ENCODE measurements at places on chromosomes 2 and 18. TPM values are rescaled to one million over a fixed set of nuclear protein-coding genes. Genes with fewer than 3 reads are reported as not detected.

DNA sequence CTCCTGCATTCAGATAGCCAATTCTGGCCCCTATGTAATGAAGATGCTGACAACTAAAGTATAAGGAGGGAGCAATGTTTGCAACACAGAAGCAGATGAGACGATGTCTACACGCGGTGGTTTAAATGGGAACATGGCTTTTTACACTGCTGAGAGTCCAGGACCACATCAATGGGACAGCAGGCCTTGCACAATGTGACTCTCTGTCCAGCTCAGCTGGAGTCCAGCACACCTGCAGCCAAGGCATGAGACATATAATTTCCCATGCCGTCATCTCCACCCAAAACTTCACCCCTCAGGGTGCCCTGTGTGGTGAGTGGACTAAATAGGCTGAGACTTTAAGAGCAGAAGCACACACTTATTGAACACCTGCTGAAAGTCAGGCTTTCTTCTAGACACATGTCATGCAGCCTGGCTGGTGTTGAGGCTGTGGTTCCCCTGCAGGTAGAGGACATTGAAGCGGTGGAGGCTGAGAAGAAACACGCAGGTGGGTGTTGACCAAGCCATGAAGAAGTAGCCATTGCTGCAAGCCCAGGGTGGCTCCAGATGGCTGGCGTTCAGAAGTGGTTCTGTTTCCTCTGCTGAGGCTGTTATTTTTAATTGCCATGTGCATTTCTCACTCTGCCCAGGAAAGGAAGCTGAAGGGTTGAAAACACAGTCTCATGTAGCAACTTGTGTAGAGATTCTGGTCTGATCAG, 345.6 kb downstream of the MYCN start:
- no peaks in the 10 kb centered on the region for H3K4me1 ChIP-seq
- H3K4me3 ChIP-seq = no peak overlapping the region
- no peaks in the 10 kb centered on the region for H3K36me3 ChIP-seq
- H3K27me3 ChIP-seq = peaks cover 2% of the 10 kb centered on the region

DNA sequence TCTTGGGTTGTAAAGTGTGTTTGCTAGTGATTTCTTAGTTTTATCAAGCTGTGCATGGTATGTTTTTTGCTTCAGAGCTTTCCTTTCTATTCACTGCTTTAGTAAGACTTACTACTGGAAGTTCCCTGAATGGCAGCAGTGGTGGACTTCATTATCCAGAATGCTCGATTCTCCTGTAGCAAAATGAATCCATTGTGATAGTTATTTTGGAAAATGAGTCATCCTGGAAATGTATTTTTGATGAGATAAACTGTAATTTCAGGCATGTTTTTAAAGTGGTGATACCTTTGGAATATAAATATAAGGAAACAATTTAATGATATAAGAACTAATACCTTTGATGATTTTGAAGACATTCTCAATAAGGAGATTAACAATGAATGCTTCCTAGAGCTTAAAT, 387.1 kb downstream of the PTPRM start:
- H3K4me3 ChIP-seq = no peak overlapping the region
- peaks cover 73% of the 10 kb centered on the region for H3K4me1 ChIP-seq
- DNase-seq = no peak
- H3K27me3 ChIP-seq = no peaks in the 10 kb centered on the region
- H3K36me3 ChIP-seq = peaks cover 3% of the 10 kb centered on the region

DNA sequence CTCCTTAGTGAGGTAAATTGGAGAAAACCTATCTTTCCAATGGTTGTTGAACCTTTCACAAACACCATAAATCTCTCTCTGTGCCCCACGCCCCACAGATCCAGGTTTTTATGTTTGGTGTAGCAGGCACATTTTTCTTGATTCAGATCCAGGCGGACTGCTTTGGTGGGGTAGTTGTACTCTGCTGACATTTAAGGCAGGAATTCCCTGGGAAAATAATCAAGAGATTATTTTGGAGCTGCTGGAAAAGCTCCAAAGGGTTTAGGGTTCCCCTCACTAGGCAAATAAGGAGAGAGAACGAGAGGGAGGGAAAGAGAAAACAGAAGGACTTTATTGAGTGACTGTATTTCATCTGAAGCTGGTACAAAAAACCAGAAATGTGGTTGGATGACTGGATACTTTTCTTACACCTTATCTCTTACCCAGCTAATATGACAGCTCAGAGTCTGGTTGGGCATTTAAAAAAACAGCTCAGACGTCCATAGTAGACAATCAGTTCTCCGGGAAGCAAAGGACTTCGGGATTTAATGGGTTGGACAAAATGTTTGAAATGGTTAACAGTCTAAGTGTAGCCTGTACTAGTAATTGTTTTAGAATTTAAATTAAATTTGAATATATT, 3.6 kb upstream of the AQP4 start:
- DNase-seq = no peak
- H3K4me1 ChIP-seq = no peaks in the 10 kb centered on the region
- H3K27ac ChIP-seq = no peak overlapping the region
- no peak overlapping the region for H3K4me3 ChIP-seq

GRCh38 chr2:10413503-10413902, 34.6 kb downstream of the ODC1 start:
- no peaks in the 10 kb centered on the region for H3K27me3 ChIP-seq
- H3K4me1 ChIP-seq = peaks cover 22% of the 10 kb centered on the region
- no peak for DNase-seq

DNA sequence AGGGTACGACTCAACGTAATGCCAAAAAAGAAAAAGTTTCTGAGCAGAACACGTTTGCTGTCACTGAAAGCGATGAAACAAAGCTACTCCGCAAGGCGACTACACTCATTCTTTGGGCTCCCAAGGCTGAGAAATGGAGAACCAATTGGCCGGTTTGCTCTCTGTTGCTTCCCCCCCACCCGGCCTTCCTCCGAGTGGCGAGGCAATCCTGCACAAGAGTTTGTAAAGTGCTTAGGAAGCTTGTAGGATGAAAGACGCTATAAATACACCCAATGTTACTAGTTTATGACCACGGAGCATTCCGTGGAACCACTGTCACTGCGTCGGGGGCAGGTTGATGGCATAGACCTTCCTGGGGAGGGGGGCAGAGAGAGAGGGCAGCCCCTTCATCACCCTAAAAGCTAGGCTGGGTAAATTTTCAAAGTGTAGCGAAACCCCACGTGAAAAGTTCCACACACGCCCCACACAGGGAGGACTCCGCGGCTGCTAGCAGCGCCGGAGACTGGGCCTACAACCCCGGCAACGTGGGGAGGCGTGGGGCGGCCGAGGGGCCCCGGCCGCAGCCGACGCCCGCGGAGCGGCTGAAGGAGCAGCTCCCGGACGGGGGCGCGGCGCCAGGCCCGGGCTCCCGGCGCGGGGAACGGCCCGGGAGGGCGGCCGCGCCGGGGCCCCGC, 915 bp downstream of the CUL3 start:
- peak; percentile 41 for DNase-seq
- peaks cover 41% of the 10 kb centered on the region for H3K4me1 ChIP-seq
- peak overlapping the region; percentile 97 for H3K27ac ChIP-seq
- peaks cover 3% of the 10 kb centered on the region for H3K27me3 ChIP-seq
- peak overlapping the region; percentile 99 for H3K4me3 ChIP-seq
- peaks cover 27% of the 10 kb centered on the region for H3K36me3 ChIP-seq

- H3K4me3 ChIP-seq = no peak overlapping the region
- no peak overlapping the region for H3K27ac ChIP-seq
- no peak for DNase-seq
Observed at GRCh38 chr18:34933909-34934661, 107.1 kb upstream of the MAPRE2 start.

- DNase-seq = no peak
- H3K4me1 ChIP-seq = peaks cover 41% of the 10 kb centered on the region
- H3K27me3 ChIP-seq = peaks cover 4% of the 10 kb centered on the region
- no peak overlapping the region for H3K4me3 ChIP-seq
- peak overlapping the region; percentile 64 for H3K27ac ChIP-seq
Observed at GRCh38 chr2:190974629-190975361, 39.2 kb downstream of the STAT1 start.

DNA sequence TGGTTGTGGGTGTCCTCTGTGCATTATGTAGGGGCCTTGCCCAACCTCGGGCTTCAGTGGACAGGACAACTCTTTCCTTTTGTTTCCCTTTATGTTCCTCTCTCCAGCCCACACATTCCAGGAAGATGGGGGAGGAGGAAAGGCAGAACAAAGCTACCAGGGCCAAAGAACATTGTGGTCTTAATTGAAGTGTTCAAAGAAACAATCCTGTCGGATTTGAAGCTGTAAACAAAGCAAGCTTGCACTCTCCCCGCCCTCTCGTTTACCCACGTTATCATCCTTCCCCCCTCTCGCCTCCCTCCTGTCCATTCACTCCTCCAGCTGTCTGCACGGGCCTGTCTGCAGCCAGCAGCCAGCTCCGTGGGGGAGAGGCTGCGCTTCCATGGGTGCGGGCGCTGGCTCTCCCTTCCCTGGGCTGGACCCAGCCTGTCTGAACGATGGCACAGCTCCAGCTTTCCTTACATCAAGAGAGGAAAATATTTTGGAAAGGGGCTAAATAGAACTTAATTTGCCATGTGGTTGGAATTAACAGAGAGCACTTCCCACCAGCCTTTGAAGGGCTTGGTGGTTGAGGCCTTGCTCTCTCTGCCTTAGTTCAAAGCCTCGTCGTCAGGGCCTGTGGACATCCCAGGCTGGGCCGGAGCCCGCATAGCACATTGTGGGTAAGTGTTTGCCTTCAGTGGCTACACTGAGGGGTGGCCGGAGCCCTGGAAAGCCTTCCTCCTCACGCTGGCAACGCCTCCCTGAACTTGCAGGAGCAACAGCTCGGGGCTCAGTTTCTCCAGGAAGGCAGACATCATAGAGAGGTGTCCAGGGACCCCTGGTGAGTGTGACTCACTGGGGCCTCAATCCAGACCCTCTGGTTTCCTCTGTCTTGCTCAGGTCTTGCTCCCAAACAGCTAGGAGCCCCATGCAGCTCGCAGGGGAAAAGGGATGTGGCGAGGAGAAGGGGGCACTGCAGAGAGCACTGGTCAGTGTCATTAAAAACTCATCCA, 60.6 kb upstream of the HS6ST1 start:
- H3K27ac ChIP-seq = peak overlapping the region; percentile 36
- peaks cover 36% of the 10 kb centered on the region for H3K4me1 ChIP-seq
- peaks cover 7% of the 10 kb centered on the region for H3K27me3 ChIP-seq

- no peak overlapping the region for H3K4me3 ChIP-seq
- no peak overlapping the region for H3K27ac ChIP-seq
- H3K36me3 ChIP-seq = peaks cover 20% of the 10 kb centered on the region
- peaks cover 4% of the 10 kb centered on the region for H3K27me3 ChIP-seq
- no peak for DNase-seq
Observed at GRCh38 chr2:46977899-46978298, 62.3 kb upstream of the MCFD2 start.

DNA sequence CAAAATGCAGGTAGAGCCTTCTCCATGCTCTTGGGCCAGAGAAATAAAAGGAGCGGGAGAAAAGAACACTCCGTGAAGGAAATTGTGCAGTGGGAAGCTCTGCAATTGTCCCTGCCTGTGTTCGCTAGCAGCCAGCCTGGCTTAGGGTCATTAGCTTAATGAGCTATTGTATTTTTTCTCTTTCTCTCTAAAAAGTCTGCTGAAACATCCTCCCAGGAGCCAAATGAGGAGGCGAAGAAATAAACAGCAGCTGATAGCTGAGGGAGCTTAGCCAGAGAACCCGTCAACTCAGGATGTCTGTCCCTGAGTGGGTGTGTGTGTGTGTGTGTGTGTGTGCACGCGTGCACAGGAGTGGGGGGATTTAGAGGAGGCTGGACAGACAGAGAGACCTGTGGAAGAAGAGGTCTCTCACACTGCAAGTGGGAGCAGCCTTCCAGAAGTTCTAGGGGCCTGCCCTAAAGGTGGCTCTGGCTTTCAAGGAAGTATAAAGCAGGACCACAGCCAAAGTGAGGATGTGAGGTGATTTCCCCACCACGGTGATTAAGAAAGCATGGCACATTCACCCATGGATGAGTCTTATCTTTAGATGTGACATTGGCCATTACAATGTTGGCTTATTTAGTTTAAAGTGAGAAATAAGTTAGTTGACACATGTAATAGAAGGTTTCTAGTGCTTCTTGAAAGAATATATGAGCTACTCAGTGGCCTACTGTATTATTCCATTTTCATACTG, 690.4 kb downstream of the RNF144A start:
- no peaks in the 10 kb centered on the region for H3K36me3 ChIP-seq
- peaks cover 11% of the 10 kb centered on the region for H3K27me3 ChIP-seq
- no peak for DNase-seq

DNA sequence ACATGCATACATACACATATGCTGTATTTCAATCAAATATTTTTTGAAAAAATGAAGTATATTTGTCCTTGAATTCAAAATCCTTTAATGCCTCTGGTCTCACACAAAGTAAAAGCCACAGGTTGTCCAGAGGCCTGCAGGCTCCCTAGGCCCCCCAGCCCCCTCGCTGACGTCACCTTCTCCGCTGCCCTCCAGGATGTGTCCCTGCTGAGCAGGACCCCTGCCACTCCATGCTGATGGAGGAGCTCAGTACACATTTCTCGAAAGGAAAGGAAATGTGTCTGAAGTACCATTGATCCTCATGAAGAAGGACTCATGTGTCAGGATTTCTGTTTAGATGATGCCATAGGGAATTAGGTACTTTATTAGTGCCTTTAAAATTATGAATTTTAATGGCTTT, 212.1 kb downstream of the LDLRAD4 start:
- no peak overlapping the region for H3K27ac ChIP-seq
- DNase-seq = no peak
- peaks cover 7% of the 10 kb centered on the region for H3K27me3 ChIP-seq
- H3K4me3 ChIP-seq = no peak overlapping the region
- no peaks in the 10 kb centered on the region for H3K36me3 ChIP-seq

- no peak overlapping the region for H3K27ac ChIP-seq
- H3K4me1 ChIP-seq = no peaks in the 10 kb centered on the region
- no peak for DNase-seq
- H3K4me3 ChIP-seq = no peak overlapping the region
- H3K27me3 ChIP-seq = peaks cover 11% of the 10 kb centered on the region
- H3K36me3 ChIP-seq = no peaks in the 10 kb centered on the region
Observed at GRCh38 chr2:25215232-25215631, 46.9 kb upstream of the POMC start.

DNA sequence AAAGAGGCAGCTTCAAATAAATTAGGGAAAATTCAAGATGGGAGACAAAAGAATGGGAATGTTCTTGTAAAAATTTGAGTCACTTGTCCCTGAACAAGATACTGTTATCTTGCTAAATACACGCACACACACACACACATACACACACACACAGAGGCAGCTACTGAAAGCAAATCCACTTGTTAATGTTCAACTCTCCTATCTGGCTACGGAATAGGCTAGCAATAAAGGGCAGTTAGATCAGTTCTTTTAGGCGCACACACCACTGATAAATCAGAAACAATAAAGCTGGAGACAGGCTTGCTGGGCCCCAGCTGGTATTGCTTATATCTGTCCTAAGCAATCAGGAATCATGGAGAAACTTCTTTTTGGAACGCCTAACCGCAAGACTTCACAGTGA, 461.6 kb downstream of the BCL11A start:
- peaks cover 1% of the 10 kb centered on the region for H3K27me3 ChIP-seq
- H3K4me1 ChIP-seq = no peaks in the 10 kb centered on the region
- no peaks in the 10 kb centered on the region for H3K36me3 ChIP-seq
- no peak overlapping the region for H3K27ac ChIP-seq

- H3K27ac ChIP-seq = peak overlapping the region; percentile 94
- peaks cover 51% of the 10 kb centered on the region for H3K4me1 ChIP-seq
- H3K36me3 ChIP-seq = peaks cover 59% of the 10 kb centered on the region
- DNase-seq = peak; percentile 68
- peaks cover 23% of the 10 kb centered on the region for H3K27me3 ChIP-seq
Observed at GRCh38 chr2:47174733-47175361, 19.7 kb upstream of the STPG4 start.

The COLEC12 gene
- total RNA-seq = not detected

The TUBA3E gene
- total RNA-seq = not detected

The ARHGEF33 gene
- 0.72 TPM for total RNA-seq

The IL1RL1 gene
- not detected for total RNA-seq

The CD8B gene
- total RNA-seq = not detected

The AMER3 gene
- not detected for total RNA-seq

The TUBA4A gene
- 39.6 TPM for total RNA-seq

The REG3G gene
- total RNA-seq = not detected

Data from HFFc6 (cell line).